ENCODE measurements at places on chromosomes 11 and 22.
A peak's percentile ranks its signal among the peaks of the same experiment; 100 is the strongest.

DNA sequence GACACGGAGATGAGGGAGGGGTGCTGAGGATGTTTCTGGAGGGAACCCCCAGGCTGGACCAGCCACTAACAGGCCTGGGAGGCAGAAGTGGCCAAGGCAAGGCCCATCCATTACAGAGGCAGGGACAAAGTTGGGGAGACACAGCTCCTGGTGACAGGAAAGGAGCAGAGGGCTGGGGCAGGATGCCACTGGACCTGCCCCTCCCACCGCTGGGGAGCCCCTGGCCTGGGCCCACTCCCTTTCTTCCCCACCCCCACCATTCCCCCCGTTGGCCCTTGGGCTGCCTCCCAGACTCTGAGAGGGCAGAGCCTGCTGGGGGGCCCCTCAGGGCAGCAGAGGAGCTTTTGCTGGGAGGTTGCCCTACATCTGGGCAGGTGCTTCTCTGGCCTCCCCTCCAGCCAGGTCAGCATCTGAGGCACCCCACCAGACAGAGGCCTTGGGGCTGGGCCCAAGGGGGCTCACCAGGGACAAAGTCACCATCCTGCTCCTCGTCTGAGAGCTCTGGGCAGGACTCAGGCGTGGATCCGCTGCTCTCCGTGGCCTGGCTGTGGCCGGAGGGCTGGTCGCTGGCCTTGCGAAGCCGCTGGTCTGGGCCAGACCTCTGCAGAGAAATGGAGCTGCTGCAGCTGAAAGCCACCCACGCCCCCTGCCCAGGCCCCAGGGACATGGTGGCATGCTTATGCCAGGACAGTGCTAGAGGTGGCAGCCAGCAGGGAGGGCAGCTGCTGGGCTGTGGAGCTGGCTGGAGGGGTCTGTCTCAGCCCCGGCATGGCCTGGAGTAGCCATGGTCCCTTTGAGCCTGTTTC, 33.1 kb upstream of the CARS1 start:
- no peak for DNase-seq

GRCh38 chr11:69744435-69744834, 30.7 kb downstream of the FGF4 start:
- DNase-seq: peak; percentile 87

DNA sequence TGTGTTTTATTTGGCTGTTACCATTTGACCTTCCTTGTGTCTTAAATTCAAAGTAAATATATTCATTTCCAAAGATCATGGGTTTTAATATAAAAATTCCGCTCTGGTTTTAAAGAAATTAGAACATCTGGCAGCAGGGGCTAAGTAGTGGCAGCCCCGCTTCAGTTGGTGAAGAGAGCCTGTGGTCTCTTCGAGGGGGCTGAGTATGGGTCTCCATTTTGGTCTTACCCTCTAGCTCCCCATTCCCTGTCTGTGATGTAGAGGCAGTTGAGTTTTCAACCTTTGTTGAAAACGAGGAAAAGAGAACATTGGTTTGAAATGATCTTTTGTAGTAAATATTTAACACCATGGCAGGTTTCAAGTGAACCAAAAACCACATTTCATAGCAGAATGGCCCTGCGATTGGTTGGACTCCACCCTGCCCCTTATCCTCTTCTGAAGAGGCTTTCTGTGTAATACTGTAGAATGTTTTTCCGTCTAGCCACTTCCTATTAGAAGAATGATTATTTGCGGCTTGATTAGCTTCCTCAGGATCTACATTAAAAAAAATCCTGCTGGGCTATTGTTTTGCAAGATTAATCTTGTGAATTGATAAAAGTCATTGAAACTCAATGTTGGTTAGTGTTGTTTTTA, 17.7 kb downstream of the APLP2 start:
- no peak for DNase-seq

DNA sequence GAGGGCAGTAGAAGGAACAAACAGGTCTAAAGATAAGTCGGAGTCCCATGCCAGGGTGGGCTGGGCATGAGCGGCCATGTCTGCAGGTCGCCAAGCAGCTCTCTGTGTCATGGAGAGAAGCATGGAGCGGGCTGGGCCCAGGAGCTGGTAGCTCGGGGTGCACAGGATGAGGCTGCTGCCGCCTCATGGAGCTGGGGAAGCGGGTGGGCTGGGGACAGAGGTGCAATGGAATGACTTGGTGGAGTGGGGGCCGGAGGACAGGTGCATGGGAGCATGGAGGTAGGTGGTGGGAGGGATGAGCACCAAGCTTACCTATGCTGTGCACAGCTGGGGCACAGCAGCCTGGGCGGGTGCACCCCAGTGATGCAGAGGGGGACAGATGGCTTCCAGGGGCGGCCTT, 3.6 kb downstream of the NRXN2 start:
- no peak for DNase-seq

GRCh38 chr11:33885338-33886005, 6.4 kb downstream of the LMO2 start:
- DNase-seq: no peak

DNA sequence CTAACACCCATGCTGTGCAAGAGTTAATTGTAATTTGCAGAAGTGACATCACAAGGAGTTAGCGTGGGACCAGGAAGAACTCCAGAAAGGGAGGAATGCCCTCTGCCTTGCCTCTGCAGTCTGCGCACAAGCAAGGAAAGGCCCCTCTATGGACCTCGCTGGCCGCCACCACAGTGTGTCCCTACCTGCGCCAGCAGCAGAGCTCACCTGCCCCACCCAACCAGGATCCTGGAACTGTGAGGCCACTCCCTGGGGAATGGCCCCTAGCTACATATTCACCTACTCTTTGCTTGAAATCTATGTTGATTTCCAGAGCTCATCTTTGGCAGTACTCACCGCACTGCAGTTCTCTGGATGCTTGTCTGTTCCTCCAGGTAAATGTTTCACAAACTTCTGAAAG, 72.0 kb upstream of the MTNR1B start:
- DNase-seq: no peak

GRCh38 chr11:12163181-12163941, 53.0 kb downstream of the MICAL2 start:
- no peak for DNase-seq

DNA sequence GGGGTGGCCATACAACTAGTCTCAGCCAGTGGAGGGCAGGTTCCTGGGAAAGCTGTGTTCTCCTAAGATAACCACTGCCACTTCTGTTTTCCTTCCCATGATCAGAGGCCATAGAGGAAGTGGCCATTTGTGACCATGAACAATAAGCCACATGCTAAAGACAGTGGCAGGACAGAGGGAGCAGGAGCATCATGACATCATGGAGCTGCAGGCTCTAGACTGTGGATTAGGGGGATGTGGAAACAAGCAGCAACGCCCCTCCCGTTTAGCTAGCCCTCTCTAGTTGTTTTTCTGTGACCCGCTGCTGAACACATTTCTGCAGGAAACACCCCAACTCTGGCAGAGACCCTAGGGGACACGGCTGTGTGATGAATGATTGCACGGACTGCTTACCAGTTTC, 195.0 kb upstream of the NECTIN1 start:
- DNase-seq: no peak

GRCh38 chr11:121351083-121351630, 58.6 kb downstream of the SC5D start:
- no peak for DNase-seq

DNA sequence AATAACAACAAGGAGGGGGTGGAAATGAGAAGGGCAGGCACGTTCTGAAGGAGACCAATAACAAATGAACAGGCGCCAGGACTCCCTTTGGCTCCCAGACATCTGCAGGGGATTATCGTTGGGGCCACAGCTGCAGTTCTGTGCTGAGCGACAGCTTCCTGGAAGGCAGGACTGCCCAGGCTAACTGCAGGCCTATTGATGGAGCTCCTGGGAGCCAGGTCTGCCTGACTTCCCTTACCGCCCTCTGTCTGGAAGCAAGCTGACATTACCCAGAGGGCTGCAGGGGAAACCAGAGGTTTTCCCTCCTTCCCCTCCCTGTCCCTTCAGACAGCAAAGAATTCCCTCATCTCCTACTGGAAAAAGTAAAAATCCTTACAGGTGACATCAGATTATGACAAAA, 5.0 kb downstream of the DRD2 start:
- DNase-seq: no peak

- no peak for DNase-seq
Observed at GRCh38 chr22:46092670-46093410, 57.5 kb upstream of the PPARA start.

- DNase-seq: peak; percentile 26
Observed at GRCh38 chr22:22877523-22878210, 9.9 kb upstream of the IGLL5 start.

DNA sequence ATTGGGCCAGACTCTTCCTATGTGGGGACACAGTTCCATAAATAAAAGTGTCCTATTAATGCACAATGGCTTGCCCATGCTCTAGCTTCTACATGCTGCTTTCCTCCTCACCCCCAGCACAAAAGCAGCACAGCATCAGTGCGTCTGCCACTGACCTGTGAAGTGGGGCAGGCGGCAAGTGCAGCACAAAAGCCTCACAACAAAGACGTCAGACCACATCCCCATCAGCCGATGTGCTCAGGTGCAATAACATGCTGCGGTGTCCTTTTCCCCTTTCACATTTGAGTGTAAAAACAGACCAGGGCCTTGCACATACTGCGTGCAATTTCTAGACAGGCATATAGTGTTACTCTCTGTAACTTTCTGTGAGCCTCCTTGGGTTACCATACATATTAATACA, 12.8 kb downstream of the DKK3 start:
- no peak for DNase-seq
